Activated T-helper 2 cell treated with anti-CD3 and anti-CD28 coated beads, Interferon-gamma antibody, Interleukin-2, Interleukin-4, amounts not matched to agents 10 μg/mL and 5 μg/mL and 100 μg/mL, durations not matched to agents 14 hours and 24 hours and 36 hours (primary cell): ENCODE measurements at places on chromosomes 4 and X.

DNA sequence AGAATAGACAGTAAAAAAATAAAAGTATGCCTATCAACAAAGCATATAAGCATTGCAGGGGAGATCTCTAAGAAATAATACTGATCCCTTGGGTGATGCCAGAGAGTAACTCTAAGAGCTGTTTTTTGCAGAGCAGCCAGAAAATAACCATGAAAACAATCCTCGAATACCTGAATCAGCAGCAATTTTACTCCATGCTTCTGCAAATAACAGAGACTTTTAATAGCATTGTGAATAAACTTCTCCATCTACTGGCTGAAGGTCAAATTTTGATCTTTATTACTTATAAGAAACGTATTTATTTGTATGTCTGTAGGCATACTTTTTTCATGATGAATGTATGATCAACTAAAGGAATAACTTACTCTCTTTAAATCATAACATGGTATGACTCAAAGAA, 334.5 kb downstream of the GALNTL6 start:
- H3K27ac ChIP-seq, result no peak overlapping the region
- DNase-seq, result no peak
- no peaks in the 10 kb centered on the region for H3K36me3 ChIP-seq
- no peak overlapping the region for H3K4me3 ChIP-seq

- H3K27me3 ChIP-seq, result no peaks in the 10 kb centered on the region
- H3K4me1 ChIP-seq, result no peaks in the 10 kb centered on the region
- H3K27ac ChIP-seq, result no peak overlapping the region
- H3K4me3 ChIP-seq, result no peak overlapping the region
These were observed 291.1 kb downstream of the KLHL4 start for GRCh38 chrX:87808576-87809243.

DNA sequence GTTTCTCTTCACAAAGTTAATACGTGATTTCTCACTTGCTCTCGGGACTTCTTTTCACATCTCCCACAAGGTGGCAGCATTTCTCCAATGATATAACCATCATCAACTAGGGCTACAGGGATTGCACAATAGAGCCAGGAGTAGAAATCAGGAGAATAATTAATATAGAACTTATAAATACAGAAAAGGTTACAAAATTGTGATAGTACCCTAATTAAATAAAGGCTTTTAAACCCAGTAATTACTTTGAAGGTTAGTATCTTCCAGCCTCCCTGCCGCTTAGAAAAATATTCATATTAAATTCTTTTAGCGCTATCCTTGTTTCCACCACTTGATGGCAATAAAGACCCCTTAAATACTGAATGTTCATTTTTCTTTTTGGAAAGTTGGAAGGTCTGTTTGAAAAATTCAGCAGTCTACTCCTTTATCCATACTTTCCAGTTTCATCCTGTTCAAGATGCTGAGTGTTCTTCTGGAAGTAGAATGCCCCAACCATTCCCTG, 65.8 kb downstream of the RASGEF1B start:
- H3K4me3 ChIP-seq, result no peak overlapping the region
- no peaks in the 10 kb centered on the region for H3K36me3 ChIP-seq
- peaks cover 2% of the 10 kb centered on the region for H3K27me3 ChIP-seq
- H3K4me1 ChIP-seq, result peaks cover 3% of the 10 kb centered on the region
- H3K27ac ChIP-seq, result no peak overlapping the region

DNA sequence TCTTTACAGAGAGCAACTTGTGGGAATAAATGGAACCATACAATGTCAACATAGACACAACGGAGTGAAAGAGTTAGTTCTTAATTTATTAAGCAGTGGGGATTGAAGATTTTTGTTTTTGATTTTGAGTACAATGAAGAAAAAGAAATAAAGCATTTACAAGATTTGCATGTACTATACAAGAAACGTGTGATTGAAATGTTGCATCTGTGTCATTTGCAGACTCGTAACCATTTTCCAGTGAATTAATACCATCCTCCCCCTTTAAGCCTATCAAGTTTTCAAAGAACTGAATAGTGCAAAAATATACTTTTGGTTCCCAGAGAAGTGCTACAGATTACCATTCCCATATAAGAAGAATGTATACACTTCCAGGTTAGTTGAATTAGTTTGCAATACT, 8.6 kb upstream of the KDR start:
- no peaks in the 10 kb centered on the region for H3K27me3 ChIP-seq
- no peaks in the 10 kb centered on the region for H3K36me3 ChIP-seq
- H3K4me3 ChIP-seq, result no peak overlapping the region

DNA sequence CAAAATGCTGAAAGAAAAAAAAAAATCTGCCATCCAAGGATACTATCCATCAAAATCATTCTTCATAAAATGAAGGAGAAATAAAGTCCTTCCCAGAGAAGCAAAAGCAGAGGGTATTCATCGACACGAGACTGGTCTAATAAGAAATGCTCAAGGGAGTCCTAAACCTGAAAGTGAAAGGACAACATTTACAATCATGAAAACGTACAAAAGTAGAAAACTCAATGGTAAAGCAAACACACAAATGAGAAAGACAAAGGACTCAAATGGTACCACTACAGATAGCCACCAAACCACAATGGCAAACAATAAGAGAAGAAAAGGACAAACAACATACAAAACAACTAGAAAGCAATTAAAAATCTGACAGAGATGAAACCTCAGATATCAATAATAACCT, 41.0 kb downstream of the CD99L2 start:
- H3K36me3 ChIP-seq, result peaks cover 16% of the 10 kb centered on the region
- H3K27ac ChIP-seq, result no peak overlapping the region
- H3K27me3 ChIP-seq, result no peaks in the 10 kb centered on the region
- peaks cover 2% of the 10 kb centered on the region for H3K4me1 ChIP-seq
- DNase-seq, result no peak

- DNase-seq, result no peak
- H3K36me3 ChIP-seq, result no peaks in the 10 kb centered on the region
- no peak overlapping the region for H3K4me3 ChIP-seq
- H3K27me3 ChIP-seq, result peaks cover 69% of the 10 kb centered on the region
- peaks cover 2% of the 10 kb centered on the region for H3K4me1 ChIP-seq
- no peak overlapping the region for H3K27ac ChIP-seq
These were observed 405 bp upstream of the ZAR1 start for GRCh38 chr4:48489683-48490011.

DNA sequence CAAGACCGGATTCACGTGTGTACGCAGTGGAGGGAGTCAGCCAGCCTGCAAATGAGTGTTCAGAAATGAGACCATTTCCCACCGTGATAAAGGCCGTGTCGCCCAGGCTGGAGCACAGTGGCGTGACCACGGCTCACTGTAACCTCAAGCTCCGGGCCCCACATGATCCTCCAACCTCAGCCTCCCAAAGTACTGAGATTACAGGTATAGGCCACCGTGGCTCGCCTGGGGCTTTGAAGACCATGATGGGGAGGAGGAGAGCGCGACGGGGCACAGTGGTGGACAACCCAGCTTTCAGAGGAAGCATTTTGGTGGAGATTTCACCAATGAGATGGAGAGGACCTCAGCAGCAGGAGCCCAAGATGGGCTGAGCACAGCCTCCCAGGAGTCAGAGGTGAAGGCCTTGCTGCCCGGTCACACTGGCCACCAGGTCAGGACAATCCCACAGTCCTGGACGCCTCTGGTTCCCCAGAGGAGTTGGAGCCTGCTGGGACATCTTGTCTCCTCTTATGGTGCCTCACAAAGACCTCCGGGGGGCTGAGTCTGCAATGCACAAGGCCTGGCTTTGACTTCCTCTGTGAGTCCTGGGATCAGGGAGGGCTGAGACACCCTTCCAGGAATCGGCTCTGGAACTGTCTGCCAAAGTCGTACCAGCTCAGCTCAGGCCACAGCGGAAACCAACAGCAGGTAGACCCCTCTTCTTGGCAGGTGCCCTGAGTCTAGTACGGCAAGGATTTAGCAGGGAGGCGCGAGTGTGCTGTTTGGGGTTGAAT, 22.4 kb upstream of the MXD4 start:
- no peak for DNase-seq
- no peaks in the 10 kb centered on the region for H3K27me3 ChIP-seq
- no peak overlapping the region for H3K4me3 ChIP-seq
- H3K4me1 ChIP-seq, result peaks cover 24% of the 10 kb centered on the region

DNA sequence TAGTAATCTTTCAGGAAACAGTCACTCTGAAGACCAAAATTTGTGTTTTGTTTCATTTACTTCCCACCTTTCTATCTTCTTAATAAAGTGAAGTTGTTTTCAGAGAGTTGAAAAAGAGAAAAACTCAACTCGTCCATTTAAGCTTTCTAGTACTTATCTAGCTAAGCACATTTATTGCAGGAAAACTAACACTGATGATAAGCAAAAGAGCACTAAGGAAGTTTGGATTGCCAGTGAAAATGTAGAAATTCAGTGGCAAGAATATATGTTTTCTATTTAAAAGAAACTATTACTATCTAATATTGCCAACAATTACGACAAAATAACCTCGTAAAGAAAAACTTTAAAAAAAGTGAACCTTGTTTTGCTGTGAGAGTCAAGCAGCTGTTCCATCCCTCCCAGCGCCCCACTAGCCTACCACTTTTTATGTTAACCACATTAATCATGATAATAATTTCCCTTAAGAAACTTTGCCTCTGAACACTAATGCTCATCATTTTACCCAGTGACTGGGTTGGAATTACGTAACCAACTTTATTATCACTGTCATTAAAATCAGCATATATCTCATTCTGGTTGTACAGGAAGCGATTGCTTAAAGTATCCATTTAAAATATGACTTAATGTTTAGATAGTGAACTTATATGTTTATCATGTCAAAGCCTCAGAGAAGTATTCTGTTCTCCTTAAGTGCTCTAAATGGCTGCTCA, 24.8 kb downstream of the SPRY1 start:
- H3K36me3 ChIP-seq, result peaks cover 10% of the 10 kb centered on the region
- peak overlapping the region; percentile 99 for H3K27ac ChIP-seq
- H3K4me3 ChIP-seq, result peak overlapping the region; percentile 5
- DNase-seq, result no peak
- H3K4me1 ChIP-seq, result peaks cover 69% of the 10 kb centered on the region

DNA sequence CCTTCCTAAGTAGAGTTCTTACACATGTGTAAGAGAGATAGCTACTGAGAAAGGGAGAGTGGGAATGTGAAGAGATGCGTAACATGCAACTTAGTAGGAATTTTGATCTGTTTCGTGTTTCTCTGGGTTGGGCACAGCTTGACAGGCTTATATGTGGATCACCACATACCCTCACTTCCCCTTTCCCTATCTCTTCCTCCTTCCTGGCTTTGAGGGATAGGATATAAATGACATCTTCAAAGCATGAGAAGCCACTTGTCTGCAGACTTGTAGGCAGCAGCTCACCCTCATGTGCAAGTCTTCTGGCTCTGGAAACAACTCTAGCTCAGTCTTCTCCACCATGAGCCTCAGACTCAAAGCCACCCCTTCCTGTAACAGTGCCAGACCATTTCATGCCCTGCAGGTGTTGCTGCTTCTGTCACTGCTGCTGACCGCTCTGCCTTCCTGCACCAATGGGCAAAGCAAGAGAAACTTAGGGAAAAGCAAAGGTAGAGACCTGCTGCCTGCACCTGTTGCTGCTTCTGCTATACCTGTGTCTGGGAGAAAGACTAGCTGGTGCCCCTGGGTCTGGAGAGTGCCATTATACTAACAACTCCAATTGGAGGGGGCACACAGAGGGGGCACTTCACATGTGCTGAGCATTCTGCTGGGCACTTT, 5.4 kb upstream of the PF4V1 start:
- no peak overlapping the region for H3K27ac ChIP-seq
- H3K4me3 ChIP-seq, result no peak overlapping the region
- no peaks in the 10 kb centered on the region for H3K4me1 ChIP-seq
- DNase-seq, result no peak

GRCh38 chr4:125283707-125284279, 31.0 kb upstream of the FAT4 start:
- no peaks in the 10 kb centered on the region for H3K27me3 ChIP-seq
- DNase-seq, result no peak
- no peaks in the 10 kb centered on the region for H3K36me3 ChIP-seq
- H3K4me3 ChIP-seq, result no peak overlapping the region
- no peaks in the 10 kb centered on the region for H3K4me1 ChIP-seq

- no peaks in the 10 kb centered on the region for H3K4me1 ChIP-seq
- H3K4me3 ChIP-seq, result no peak overlapping the region
- H3K36me3 ChIP-seq, result no peaks in the 10 kb centered on the region
- no peaks in the 10 kb centered on the region for H3K27me3 ChIP-seq
- DNase-seq, result no peak
- H3K27ac ChIP-seq, result no peak overlapping the region
These were observed 27.9 kb upstream of the FUNDC1 start for GRCh38 chrX:44570522-44570921.

- no peaks in the 10 kb centered on the region for H3K4me1 ChIP-seq
- no peak overlapping the region for H3K4me3 ChIP-seq
- DNase-seq, result no peak
- H3K36me3 ChIP-seq, result no peaks in the 10 kb centered on the region
- H3K27ac ChIP-seq, result no peak overlapping the region
These were observed 445.2 kb upstream of the ZFP42 start for GRCh38 chr4:187550256-187550950.

DNA sequence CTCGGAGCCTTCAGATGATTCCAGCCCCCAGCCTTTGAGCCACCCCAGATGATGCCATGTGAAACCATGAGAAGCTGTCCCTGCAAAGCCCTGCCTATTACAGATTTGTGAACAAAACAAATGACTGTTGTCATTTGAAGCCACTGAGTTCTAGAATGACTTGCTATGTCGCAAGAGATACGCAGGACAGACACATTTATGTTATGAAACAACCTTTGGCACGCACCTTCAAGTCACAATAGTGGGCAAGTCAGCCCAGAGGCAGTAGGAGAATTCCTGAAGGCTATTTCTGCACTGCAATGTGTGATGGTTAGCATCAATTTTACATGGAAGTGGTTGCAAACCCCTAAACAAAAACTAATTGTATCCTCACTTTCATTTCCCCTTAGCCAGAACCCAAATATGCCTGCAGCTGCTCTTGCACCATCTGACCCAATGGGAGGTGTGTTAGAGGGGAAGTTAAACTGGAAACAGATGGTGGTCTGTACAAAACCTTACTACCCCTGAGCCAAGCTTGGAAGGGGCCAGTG, 174.4 kb upstream of the ATP6AP2 start:
- no peak overlapping the region for H3K27ac ChIP-seq
- DNase-seq, result no peak
- H3K27me3 ChIP-seq, result peaks cover 3% of the 10 kb centered on the region
- no peak overlapping the region for H3K4me3 ChIP-seq
- no peaks in the 10 kb centered on the region for H3K36me3 ChIP-seq

- H3K4me1 ChIP-seq, result no peaks in the 10 kb centered on the region
- no peaks in the 10 kb centered on the region for H3K27me3 ChIP-seq
- no peak for DNase-seq
These were observed 71.0 kb upstream of the MXD4 start for GRCh38 chr4:2332976-2333319.
